ENCODE measurements at places on chromosomes 12 and 14.

DNA sequence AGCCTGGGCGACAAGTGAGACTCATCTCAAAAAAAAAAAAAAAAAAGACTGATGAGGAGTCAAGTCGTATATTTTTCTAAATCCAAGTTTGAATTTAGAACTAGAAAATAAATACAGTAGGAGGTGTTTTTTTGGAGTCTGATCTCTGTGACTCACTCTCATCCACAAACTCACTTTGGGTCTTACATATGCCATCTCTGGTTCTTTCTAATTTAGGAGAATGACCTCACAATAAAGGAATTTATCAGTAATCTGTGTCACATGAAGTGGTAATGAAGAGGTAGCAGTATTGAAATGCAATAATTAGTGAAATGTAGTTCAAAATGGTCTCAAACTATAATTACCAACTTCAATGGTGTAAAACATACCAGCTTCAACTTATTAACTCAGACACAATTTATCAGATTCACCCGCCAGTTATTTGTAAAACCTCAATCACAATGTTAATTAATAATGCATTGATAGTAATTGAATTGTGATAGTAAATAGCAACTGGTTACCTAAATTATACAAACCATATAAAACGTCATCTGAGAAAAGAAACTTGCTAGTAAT is 4.4 kb upstream of the CFL2 start:
- DNase-seq = no peak

GRCh38 chr12:65584016-65584415 is 240.3 kb upstream of the HMGA2 start:
- DNase-seq = no peak

GRCh38 chr12:31521964-31522363 is 69.0 kb downstream of the DENND5B start:
- peak; percentile 44 for DNase-seq

- DNase-seq = peak; percentile 77
Measured at GRCh38 chr12:54587315-54587873, 1.1 kb downstream of the PPP1R1A start.

- no peak for DNase-seq
Measured at GRCh38 chr14:101481557-101481956, 79.7 kb upstream of the DIO3 start.

GRCh38 chr14:59221568-59221967 is 33.1 kb downstream of the DAAM1 start:
- DNase-seq = no peak

DNA sequence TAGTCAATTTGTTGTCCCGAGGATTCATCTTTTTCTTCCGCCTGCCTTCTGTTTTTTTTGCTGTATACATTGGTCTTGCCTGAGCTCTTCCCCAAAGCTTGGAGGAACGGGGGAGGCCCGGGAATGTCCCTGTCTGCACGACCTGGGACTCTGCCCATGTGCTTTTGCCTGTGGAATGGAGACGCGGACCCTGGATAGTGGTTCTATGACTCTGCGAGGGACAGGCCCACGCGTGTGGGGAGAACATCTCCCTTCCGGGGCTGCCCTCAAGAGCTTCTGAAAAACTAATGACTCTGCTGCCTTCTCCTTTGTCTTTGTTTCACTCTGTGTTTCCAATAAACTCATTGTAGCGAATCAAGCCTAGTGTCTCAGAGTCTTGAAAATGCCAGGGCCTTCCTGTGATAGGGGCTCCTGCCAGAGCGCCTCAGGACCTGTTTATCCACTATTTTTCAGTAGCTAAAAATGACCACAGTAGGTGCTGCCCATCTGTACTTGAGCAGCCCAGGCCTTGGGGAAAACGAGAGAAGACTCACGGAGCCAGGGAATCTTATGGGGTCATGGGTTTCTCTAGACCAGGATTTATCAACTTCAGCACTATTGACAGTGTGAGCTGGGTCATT is 12.3 kb downstream of the KRT83 start:
- DNase-seq = no peak

GRCh38 chr12:52268212-52268611 is 6.2 kb upstream of the KRT86 start:
- no peak for DNase-seq

- no peak for DNase-seq
Measured at GRCh38 chr12:52947738-52948423, 1.0 kb upstream of the KRT18 start.

GRCh38 chr12:89309440-89309802 is 42.9 kb downstream of the DUSP6 start:
- DNase-seq = no peak

GRCh38 chr14:57408037-57408436 is 17.7 kb downstream of the NAA30 start:
- no peak for DNase-seq

- peak; percentile 25 for DNase-seq
Measured at GRCh38 chr12:45415393-45415817, 199.5 kb downstream of the ANO6 start.

DNA sequence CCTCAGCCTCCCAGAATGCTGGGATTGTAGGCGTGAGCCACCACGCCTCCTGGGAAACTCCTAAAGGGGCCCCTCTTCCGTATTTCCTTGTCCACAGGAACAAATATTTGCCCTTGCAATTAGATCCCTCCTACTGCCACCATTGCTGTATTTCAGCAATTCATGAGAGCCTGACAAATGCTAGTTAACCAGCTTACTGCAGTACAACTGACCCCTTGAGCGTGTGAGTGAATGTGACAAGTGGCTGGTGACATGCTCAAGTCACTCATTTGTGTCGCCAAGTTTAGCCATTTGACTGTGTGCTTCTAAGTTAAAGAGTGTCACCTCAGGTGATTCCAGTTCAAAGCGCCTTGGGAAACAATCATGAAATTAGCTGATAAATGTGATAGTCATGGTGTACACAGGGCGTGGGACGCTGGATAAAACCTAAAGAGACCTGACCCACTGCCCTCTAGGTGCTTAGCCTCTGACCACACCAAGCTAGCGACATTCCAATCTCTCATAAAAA is 56.1 kb upstream of the MAP1LC3B2 start:
- DNase-seq = peak; percentile 57

GRCh38 chr12:93974252-93974651 is 174.1 kb upstream of the PLXNC1 start:
- no peak for DNase-seq

- no peak for DNase-seq
Measured at GRCh38 chr12:113867258-113867657, 98.9 kb downstream of the RBM19 start.

GRCh38 chr12:26317942-26318575 is 122.7 kb downstream of the SSPN start:
- DNase-seq = no peak

- DNase-seq = no peak
Measured at GRCh38 chr12:31900271-31900670, 58.9 kb upstream of the RESF1 start.

DNA sequence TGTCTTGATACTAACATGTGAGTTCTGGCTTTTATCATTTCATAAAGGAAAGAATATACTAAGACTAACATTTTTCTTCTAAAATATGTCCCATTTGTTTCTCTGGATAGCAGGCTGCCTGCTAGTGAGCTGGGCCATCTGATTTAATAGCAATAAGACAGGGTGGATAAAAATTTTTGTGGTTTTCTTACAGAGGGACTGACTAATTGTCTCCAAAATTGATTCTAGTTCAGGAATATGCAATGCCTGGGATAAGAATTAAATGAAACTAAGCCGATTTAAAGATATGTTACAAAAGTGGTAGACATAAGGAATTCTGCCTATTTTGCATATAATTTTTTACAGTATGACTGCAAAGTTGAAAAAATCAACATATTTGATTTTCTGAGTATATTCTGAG is 252.9 kb upstream of the NAV3 start:
- peak; percentile 7 for DNase-seq

- no peak for DNase-seq
Measured at GRCh38 chr12:123098780-123099179, 52.1 kb downstream of the PITPNM2 start.

GRCh38 chr14:83170165-83170564 is 1636.5 kb upstream of the SEL1L start:
- no peak for DNase-seq

- peak; percentile 90 for DNase-seq
Measured at GRCh38 chr12:5768581-5769196, 176.4 kb downstream of the ANO2 start.

DNA sequence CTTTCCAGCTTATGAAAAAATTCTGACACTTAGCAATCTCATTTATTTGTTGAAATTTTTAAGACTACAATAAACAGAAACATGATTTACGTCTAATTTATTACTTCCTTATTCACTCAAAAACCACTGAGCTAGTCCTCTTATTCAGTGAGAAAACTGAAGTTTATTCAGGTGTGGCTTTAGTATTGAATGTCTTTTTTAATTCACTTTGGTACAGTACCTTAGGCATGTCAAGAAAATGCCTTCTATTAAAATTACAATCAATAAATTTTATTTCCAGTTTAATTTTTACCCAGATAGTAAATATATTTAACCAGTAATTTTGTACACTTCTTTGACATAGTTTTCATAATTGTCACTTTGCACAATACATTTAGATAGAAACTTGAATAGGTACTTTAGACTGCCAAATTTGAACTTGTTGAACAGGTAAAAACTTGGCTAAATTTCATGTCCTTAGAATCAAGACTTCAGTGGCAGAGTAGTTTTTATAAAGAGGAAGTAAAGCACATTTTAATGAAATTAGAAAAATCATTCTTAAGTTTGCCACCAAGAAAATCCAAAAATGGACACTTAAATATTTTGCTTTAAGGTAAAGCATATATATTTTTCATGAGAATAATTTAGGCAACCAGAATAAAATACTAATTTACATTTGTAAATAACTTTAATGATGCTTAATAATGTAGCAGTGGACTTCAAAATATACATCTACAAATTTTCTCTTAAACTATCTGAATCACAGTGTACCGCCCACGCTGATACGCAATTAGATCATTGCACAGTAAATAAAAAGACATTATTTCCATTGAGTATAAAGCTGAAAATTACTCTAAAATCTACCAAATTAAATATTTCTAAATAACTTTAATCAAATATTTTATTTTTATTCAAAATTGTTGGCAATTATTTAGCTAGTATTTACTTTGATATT is 159.1 kb downstream of the RASSF9 start:
- DNase-seq = no peak

DNA sequence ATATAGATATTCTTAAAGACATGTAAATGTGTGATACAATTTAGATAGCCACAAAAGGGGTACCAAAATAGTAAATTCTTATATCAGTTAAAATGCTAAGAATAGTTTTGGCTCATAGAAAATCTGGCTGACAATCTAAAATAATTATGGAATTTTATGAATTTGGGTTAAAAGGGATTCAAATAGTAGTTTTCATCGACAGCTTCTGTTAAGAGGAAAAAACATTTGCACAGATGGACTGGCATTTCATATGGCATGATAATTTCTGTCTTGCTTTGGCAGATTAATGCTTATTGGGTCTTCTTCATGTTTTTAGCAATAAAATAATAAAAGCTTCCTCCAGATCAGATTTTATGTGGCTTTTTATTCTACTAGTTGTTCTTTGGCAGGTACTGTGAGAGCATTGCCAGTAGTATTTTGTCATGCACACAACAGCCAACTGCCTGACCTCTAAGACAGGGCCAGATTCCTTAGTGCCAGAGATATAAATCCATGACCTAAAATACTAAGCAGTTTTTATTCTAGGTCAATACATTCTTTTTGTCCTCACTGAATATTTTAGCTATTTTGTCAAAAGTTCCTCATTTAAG is 9.1 kb downstream of the ABCD2 start:
- no peak for DNase-seq

GRCh38 chr14:99035268-99035667 is 236.7 kb downstream of the BCL11B start:
- peak; percentile 77 for DNase-seq

DNA sequence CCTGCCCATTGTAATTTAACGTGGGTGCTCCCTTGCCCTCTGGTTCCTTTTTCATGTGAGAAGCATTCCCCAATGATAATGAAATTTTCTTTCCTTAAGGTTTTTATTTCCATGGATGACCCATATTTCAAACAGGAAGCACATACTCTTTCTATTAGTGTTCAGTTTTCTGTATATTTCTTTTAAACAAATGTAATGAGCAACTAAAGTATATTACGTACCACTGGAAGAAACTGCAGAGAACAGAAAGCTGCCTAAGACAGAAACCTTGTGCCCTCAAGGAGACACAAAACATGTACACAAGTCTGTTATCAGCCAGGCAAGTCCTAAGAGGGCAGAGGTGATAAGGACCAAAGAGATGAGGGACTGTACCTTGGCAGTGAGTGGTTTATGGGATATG is 414.9 kb downstream of the ETNK1 start:
- no peak for DNase-seq

DNA sequence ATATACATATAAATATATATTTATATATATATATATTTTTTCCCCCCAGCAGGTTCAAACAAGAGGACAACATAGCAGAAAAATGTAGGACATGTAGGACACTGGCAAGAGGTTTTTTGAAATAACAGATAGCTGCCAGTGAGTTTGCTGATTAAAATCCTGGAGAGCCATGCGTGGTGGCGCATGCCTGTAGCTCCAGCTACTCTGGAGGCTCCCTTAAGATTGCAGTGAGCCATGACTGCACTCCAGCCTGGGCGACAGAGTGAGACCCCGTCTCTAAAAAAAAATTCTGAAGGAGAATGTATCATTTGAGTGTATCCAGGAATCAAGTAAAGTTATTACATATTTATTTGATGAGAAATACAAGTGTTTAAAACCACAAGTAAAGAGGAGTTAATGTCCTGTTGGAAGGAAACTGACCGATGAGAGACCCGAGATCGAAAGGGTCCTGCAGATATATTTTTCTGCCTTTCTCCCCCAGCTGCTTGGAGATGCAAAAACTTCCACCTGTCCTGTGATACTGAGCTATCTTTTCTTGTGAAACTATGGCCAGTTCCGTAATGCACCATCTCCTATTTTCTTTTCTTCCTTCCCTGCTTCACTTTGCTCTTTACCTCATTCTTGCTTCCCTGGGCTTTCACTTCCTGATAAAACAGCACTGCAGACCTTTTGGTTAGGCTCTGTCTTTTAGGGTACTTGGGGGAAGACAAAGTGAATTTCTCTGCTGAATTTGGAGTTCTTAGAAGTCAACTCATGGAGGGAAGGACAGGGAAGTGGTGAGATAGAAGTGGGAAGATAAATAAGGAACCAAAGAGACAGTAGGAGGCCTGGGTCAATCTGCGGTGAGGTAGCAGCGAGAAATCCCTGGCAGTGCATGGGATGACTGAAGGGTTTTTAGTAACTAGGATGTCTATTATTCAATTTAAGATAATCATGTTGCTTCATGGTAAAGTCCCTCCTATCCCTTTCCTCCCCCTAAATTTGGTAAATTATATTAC is 41.2 kb upstream of the SLC2A13 start:
- peak; percentile 17 for DNase-seq

Data from tongue (tissue), 3 donors.